ENCODE measurements at places on chromosomes 6 and 20.

DNA sequence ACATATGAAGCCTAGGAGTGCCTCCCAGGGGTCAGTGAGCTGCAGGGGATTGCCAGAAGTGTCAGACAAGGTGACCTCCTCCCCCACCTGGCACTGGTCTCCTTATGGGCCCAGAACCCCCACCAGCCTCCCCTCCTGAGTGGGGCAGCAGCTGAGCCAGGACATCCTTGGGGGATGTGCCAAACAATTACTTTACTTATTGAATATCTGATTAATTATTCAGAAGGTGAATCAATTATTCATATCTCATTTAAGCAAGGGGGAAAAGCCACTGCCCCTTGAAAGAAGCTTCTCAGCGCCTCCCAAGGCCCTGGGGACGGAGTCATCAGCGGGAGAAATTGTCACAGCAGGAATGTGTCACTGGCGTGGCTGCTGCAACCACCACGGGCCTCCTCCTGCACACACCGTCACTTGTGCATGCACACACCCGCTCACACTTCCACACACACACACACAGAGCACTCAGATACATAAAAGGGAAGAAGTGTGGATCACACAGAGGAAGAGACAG lies 123.4 kb upstream of the MAFB start:
- DNase-seq = no peak

DNA sequence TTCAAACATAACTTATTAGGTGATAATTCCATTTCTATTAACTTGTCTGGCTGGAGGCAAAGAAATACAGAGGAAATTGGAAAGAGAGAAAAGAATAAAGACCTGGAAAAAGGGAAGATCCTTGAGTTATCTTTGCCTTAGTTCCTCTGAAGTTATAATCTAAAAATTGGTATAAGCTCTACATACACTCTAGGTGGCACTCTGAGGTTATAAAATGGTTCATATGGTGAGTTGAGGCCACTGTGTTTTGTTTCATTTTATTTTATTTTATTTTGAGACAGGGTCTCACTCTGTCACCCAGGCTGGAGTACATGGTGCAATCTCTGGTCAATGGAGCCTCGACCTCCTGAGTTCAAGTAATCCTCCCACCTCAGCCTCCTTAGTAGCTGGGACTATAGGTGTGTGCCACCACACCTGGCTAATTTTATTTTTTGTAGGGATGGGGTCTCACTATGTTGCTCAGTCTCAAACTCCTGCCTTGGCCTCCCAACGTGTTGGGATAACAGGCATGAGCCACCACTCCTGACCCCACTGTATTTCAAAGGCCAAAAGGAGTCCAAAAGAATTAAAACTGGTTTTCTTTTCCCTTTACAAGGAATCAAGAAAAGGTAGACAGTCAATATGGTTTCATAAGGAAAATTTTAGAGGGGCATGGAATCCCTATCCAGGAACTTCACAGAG lies 19.4 kb downstream of the GPX6 start:
- no peak for DNase-seq

DNA sequence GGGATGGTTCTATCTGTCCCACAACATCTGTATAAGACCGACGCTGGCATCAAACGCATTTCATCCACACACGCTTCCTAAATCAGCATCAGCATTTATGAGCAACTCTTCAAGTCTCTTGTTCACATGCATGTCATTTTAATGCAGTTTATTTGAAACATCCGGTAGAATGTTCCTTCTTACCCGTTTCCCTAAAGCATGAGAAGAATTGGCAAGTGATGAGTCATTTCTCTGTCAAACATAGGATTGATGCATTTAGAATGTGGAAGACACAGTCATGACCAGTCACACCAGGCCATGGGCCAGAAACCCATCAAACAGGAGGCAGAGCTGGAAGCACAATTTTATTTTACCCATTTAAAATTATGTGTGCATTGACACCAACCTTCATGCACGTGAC lies 122.8 kb downstream of the UST start:
- DNase-seq = no peak

- DNase-seq = no peak
Measured at GRCh38 chr6:129393654-129394053, 316.3 kb downstream of the ARHGAP18 start.

- no peak for DNase-seq
Measured at GRCh38 chr20:49872056-49872455, 43.3 kb downstream of the SPATA2 start.

GRCh38 chr20:37881601-37882343 lies 21.2 kb upstream of the VSTM2L start:
- DNase-seq = no peak

GRCh38 chr6:32187009-32187709 lies 2.8 kb downstream of the PBX2 start:
- DNase-seq = no peak

DNA sequence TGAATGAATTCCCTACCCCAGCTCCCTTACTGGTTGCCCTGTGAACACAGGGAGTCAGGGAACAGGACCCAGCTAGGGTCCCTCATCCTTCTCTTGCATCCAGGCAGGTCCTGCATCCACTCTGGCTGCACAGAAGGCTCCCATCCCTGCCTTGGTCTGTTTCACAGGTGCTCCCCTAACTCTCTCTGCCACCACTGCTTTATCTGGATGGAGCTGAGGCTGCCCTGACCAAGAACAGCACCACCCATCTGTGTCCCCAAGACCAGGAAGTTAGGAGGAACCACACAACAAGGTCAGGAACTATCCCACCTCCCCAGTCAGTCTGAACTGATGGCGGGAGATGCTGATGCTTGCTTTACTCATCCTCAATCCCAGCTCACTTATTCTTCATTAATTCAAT lies 16.2 kb upstream of the HLA-G start:
- no peak for DNase-seq

GRCh38 chr6:51387907-51388306 lies 569.2 kb downstream of the TFAP2B start:
- DNase-seq = no peak

GRCh38 chr6:69907981-69908498 lies 41.7 kb downstream of the COL19A1 start:
- no peak for DNase-seq

- DNase-seq = no peak
Measured at GRCh38 chr6:167829513-167829912, 2.8 kb downstream of the AFDN start.

GRCh38 chr20:62752671-62753501 lies 43.4 kb upstream of the MRGBP start:
- DNase-seq = no peak

- no peak for DNase-seq
Measured at GRCh38 chr6:44115866-44116265, 11.4 kb downstream of the MRPL14 start.

DNA sequence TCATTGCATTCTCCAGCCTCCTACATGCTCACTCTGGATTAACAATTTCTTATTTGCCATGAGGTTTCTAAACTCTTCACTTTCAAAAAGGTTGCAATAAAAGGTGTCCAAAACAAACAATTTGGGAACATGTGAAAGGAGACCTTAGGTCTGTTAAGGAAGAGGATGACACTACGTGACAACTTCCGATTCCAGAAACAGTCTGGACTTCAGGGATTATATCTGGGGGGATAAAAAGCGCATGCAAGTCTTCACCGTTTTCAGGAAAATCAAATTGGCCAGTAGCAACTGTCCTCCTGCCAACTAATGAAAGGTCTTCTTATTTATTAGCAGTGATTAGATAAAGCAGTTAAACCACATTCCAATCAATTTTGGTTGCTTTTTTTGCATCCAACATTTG lies 1.8 kb downstream of the ZDHHC14 start:
- no peak for DNase-seq

DNA sequence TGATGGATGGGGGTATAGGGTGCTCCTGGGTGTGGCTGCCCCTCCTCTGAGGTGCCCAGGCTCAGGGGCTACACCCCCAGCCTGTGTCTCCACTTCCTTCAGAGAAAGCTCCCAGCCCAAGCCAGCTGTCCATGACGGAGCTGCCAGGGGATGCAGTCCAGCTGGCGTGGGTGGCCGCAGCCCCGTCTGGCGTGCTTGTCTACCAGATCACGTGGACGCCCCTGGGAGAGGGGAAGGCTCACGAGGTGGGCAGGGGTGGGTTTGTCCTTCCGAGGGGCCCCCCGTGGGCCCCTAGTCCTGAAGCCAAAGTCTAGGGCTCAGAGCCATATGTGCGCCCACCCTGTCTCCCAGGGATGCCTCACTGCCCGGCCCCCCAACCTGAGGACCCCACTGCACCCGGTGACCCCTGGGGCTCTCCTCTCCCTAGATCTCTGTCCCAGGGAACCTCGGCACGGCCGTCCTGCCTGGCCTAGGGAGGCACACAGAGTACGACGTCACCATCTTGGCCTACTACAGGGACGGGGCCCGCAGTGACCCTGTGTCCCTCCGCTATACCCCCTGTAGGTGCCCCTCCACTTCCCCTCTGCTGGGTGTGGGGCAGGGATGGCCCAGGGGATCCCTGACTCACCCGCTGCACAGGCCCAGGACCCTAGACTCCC lies 19.8 kb downstream of the COL20A1 start:
- no peak for DNase-seq

DNA sequence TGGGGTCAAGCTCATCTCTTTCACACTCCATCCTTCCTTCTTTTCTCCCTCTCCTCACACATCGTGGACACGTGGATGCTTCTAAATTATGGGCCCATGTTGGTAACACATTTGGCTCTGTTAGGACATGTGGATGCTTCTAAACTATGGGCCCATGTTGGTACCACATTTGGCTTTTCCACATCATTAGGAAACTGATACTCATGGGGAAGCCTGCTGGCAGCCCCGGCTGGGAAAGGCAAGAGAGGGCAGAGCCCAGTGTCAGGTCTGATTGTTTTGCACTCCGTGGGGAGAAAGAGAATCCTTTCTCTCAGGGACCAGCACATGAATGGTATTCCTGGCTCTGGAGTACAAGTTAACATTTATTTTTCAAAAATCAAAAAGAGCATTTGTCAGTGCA lies 4.0 kb upstream of the CST1 start:
- DNase-seq = no peak

GRCh38 chr6:168711666-168712300 lies 270.8 kb downstream of the SMOC2 start:
- no peak for DNase-seq

GRCh38 chr6:51753635-51754034 lies 333.8 kb downstream of the PKHD1 start:
- peak; percentile 15 for DNase-seq

GRCh38 chr20:49698477-49698876 lies 15.2 kb downstream of the B4GALT5 start:
- no peak for DNase-seq

- no peak for DNase-seq
Measured at GRCh38 chr20:38601216-38602184, at the start of gene ARHGAP40. ARHGAP40 (plus strand) TSS chr20:38601809.

DNA sequence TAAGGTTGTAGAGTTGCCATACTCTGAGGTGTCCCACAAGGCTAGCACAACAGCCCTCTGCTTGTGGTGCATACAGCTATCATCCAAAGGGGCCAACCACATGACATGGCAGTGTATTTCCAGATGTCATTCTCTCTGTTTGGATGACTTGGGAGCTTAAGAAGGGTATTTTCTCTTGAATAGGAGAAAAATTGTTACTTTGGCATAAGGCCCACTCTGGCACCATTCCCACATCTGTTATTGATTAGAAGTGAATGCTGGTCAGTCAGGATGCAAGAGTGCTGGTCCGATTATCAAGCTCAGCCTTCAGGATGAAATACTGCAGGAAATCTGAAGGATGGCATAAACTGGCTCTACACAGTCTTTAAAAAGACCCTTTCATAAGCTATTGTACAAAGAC lies 83.6 kb upstream of the C20orf144 start:
- no peak for DNase-seq

DNA sequence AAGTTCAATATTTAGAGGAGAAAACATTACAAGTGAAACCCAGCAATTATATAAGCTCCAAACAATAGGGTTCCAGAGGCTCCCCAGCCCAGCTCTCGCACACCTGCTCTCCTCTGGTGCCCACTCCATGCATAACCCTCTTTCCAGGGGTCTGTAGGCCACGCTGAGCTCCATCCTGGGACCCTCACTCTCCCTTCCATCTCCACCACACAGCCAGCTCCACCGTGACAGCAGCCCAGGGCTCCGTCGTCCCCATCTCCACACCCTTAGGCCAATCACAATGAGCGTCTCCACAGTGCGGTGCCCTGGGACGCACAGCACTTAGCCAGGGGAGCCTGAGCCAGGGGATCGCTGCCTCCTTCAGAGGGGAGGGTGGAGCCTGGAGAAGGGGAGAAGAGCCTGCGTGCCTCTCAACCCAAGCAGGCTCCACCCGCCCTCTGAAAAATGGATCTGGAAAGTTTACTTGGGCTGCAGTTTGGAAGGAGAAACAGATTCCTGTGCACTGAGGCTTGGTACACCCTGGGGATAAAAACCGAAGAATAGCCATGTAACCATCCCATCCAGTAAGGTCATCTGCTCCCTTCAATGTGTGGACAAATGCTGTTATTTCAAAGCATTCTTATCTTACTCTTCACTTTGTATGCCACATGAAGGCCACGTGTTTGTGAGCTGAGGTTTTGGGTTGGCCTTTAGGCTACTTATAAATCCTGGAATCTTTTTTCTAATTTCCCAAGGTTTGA lies 72.4 kb upstream of the GGTLC1 start:
- no peak for DNase-seq

GRCh38 chr6:39240155-39240757 lies 11.0 kb upstream of the KCNK5 start:
- no peak for DNase-seq

- no peak for DNase-seq
Measured at GRCh38 chr20:52153896-52154295, 37.7 kb downstream of the ZFP64 start.

GRCh38 chr6:2237001-2237400 lies 8.4 kb downstream of the GMDS start:
- no peak for DNase-seq

DNA sequence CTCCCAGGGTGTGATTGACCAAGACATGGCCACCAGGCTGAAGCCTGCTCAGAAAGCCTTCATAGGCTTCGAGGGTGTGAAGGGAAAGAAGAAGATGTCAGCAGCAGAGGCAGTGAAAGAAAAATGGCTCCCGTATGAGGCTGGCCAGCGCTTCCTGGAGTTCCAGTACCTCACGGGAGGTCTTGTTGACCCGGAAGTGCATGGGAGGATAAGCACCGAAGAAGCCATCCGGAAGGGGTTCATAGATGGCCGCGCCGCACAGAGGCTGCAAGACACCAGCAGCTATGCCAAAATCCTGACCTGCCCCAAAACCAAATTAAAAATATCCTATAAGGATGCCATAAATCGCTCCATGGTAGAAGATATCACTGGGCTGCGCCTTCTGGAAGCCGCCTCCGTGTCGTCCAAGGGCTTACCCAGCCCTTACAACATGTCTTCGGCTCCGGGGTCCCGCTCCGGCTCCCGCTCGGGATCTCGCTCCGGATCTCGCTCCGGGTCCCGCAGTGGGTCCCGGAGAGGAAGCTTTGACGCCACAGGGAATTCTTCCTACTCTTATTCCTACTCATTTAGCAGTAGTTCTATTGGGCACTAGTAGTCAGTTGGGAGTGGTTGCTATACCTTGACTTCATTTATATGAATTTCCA lies 4.6 kb upstream of the SNRNP48 start:
- no peak for DNase-seq
